ENCODE measurements at places on chromosomes 3 and 15.
A peak's percentile ranks its signal among the peaks of the same experiment; 100 is the strongest.

GRCh38 chr3:46690798-46691197, 2.7 kb downstream of the ALS2CL start:
- no peak for DNase-seq

DNA sequence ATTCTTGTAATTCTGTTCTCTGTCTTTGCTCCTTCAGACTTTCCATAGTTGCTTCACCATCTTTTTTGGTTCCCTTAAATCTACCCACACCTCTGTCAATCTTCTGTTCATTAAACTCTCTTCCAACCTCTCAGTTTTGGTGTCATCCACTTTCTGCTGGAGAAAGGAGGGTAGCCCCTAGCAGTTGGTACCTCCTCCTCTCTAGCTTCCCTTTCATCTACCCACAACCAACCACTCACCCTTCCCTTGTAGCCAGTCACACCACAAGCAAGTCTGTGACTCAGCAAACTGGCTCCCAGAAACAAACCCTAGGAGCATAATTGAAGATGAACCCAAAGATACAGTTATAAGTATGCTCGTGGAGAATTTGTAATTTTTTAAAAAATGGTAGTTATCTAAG, 318.6 kb downstream of the FHIT start:
- DNase-seq = no peak

GRCh38 chr3:172096881-172097420, 57.6 kb downstream of the FNDC3B start:
- DNase-seq = no peak

DNA sequence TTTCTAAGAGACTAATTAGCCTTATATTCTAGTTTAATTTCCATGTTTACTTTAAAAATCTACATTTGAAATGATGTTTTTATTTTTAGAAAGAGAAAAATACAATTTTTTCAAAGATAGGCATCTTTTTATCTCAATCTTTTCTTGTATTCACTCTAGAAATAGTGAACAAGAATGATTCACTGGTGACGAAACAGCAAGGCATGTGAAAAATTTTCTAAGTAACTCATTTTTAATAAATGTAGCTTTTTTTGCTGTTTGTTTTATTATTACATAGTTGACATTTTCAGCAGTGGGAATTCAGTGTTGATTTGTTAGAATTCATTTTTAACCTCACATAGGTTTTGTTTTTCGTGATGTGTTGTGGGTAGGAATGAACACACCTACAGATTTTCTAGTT, 1226.4 kb downstream of the NSUN3 start:
- no peak for DNase-seq

DNA sequence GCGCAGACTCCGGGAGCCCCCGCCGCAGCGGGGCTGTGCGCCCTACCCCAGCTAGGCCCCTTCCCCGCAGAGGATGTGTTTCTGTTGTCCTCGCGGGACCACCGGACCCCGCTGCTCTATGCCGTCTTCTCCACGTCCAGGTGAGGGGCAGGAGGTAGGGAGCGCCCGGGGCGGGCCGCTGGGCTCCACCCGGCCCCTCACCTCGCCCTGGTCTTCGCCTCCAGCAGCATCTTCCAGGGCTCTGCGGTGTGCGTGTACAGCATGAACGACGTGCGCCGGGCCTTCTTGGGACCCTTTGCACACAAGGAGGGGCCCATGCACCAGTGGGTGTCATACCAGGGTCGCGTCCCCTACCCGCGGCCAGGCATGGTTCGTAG, 4.7 kb downstream of the SEMA3B start:
- no peak for DNase-seq

GRCh38 chr15:40985541-40986330, 32.5 kb downstream of the CHAC1 start:
- no peak for DNase-seq

- DNase-seq = no peak
These were observed 12.4 kb downstream of the PIF1 start for GRCh38 chr15:64813075-64813474.

GRCh38 chr3:16337856-16338540, 73.0 kb downstream of the OXNAD1 start:
- no peak for DNase-seq

GRCh38 chr3:146865175-146865755, 260.1 kb upstream of the PLSCR5 start:
- no peak for DNase-seq

DNA sequence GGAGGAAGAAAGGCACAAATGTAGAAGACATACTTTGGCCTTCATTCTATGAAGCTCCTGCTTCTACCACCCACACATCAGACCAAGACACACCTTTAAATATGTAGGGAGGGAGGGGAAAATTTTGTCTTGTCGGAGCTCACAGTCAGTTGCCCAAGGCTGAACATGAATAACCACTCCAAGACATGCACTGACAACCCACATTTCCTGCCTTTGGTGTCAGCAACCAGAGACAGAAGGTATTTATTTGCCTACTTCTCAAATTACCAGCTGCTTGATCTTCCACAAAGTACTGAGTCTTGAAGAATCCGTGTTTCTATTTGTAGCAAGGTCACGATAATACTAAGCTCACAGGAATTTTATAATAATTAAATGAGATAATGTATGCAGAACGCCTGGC, 169.7 kb downstream of the KCNMB2 start:
- DNase-seq = no peak

- no peak for DNase-seq
These were observed 19.1 kb downstream of the HSPBAP1 start for GRCh38 chr3:122774564-122774963.

DNA sequence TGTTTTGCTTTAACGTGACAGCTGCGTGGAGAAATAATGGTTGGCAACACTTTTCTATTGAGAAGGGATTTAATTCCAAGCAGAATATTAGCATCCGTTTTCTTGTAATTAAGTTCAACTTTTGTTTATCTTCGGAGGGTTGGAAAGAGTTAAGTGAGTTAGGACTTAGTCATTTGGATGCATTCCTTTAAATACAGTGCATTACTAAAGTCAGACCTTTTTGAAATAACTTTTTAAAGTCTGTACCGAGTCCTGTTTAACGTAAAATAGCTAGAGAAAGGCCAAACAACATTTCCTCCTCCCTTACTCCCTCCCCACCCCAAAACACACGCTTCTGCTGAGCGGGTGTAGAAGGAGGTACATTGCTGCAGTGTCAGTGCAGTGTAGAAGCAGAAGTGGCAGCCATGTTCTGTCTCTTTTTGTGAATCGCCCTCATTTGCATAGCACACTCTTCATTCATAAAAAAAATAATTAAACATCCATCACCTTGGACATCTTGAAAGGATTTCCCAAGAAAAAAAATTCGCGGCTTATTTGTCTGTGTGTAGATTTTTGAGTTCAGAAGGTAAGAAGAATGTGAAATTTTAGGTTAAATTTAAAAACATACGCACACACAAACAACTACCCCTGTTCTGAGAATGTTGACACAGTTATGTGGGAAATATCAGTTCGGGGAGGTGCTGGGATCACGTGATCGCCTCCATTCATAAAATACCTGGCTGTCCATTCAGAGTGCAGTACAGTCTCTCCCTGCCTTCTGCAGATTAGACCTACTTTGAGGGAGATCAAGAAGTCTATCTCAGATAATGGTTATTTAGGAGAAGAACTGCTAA, 1.6 kb downstream of the SPRED1 start:
- DNase-seq = no peak

DNA sequence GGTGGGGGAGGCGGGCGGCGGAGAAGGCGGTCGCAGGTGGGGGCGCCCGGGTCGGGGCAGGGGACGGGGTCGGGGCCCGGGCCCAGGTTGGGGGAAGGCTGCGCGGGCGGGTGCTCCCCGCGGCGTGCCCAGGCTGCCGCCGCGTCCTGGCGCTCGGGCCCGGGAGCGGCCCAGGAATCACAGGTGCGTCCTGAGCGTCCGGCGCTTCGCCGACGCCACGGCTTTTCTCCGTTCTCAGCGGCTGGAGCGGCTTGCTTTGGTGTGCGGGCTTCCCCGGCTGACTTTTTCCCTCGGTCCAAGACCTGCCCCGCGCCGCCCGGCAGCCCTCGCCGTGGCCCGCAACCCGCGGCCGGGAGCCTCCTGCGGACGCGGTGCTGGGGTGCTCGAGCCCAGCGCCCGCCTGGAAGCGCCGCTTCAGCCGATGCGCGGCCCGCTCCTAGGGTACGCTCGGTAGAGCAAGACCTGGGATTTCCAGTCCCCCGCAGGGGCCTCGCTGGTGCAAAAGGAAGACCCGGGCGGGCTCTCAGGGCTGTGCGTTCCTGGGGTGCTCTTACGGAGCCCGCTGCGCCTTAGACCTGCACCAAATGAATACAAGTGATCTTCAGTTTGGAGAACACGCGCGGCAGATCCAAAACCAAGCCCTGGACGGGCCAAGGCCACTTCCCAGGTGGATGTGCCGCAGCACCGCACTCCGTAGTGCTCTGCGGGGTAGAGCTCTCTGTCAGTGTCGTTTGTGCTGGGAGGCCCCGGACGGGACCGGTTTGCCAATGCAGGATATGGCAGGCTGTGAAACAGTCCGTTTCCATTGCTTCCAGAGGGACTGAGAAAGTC, 639 bp downstream of the NIPA1 start:
- peak; percentile 12 for DNase-seq

DNA sequence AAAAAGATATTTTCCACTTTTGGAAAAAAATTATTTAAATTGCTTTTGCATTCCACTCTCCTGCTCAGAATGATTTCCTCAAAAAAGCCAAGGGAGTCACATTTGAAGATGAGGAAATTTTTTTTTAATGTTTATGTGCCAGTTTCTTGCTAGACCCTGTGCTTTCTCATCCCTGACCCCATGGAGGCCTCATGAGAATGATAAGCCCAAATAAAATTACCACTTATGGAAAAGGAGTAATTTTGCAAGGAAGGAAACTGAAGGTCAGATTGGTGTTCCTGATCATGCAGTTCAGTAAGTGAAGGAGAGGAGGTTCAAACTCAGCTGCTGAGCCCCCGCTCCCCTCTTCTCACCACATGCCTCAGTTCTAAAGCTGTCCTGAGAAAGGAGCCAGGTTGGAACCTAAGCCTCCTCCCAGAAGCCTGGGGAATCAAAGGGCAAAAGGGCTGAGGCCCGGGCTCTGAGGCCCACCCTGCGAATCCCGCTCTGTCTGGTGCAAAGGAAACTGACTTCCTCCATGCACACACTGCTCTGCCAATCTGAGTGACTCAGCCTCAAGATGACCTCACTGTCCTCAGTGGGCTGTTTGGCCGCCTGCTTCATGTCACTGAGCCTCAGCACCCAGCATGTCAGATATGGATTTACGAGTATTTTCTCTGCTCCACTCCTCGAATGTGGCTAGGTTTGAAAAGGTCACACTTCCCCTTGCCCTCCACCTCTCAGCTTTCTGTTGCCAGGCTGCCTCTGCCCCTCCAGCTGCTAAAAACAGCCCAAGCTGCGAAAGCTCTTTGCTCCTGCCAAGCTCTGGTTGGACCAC, 56.9 kb upstream of the FLNB start:
- no peak for DNase-seq

DNA sequence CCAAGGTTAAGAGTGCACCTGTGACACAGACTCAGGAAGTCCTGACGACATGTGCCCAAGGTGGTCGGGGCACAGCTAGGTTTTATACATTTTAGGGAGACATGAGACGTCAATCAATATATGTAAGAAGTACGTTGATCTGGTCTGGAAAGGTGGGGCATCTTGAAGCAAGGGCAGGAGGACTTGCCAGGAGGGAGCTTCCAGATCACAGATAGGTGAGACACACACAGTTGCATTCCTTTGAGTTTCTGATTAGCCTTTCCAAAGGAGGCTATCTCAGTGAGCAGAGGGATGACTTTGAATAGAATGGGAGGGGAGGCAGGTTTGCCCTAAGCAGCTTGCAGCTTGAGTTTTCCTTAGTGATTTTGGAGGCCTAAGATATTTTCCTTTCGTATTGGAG, 257.4 kb downstream of the CGGBP1 start:
- DNase-seq = no peak
